ENCODE measurements at places on chromosomes 11 and 22.

DNA sequence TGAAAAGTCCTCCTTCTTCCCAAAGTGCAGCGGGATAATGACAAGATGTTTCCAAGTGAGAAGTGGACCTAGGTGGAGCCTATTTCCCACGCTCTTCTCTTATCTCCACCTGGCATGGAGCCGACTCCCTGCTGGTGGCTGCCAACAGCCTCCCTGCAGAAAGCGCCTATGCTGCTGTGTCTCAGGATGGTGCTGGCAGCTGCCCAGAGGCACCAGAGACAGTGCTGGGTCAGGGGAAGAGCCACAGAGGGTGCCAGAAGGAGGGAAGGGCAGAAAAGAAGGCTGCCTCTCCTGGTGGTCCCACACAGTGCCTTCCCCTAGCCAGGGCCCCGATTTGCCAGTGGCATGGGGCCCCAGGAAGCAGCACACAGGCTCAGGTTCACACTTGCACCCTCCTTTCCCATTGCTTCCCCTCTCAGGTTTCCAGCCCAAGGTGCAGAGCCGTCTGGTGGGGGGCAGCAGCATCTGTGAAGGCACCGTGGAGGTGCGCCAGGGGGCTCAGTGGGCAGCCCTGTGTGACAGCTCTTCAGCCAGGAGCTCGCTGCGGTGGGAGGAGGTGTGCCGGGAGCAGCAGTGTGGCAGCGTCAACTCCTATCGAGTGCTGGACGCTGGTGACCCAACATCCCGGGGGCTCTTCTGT is 19.0 kb downstream of the CD5 start:
- no peak for DNase-seq

- DNase-seq = no peak
These were observed 11.9 kb upstream of the CLMP start for GRCh38 chr11:123206791-123207434.

DNA sequence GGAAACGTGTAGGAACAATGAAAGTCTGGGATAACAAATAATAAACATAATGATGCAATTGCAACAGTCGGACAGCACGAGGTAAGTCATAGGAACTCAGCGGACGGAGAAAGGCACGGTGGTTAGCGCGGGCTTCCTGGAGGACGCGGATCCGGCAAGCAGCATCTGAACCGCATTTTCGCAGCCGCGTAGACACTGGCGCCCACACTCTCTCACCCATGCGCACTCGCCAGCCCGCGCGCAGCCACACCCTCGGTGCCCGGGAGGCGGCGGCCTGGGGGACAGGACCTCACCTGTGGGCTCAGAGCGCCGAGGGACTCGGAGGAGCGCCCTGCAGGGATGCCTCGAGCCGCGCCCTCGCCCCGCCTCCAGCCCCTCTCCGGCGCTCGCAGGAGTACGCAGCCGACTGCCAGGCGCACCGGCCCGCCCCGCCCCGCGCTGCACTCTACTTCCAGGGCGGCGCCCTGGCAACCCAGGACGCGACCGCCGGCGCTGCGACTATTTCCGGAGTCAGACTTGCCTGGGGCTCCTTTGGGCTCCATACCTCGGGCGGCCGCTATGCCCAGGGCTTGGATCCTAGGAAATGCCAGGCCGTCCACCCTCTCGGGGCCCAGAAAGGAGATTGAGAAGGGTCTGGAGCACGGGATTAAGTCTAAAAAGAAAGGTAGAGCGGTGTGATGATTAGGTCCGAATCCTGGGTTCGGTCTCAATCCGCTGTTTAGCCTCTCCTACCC is at the start of gene TTLL1:
Gene TTLL1, minus strand, starts transcription at position 408 of the 734 bp plus-strand sequence. CDS start 13,805 bp downstream, outside the sequence.
- peak; percentile 85 for DNase-seq

- DNase-seq = no peak
These were observed 1557.8 kb upstream of the RAG2 start for GRCh38 chr11:38155856-38156255.

- DNase-seq = no peak
These were observed 31.1 kb downstream of the OR6Q1 start for GRCh38 chr11:58061813-58062212.

DNA sequence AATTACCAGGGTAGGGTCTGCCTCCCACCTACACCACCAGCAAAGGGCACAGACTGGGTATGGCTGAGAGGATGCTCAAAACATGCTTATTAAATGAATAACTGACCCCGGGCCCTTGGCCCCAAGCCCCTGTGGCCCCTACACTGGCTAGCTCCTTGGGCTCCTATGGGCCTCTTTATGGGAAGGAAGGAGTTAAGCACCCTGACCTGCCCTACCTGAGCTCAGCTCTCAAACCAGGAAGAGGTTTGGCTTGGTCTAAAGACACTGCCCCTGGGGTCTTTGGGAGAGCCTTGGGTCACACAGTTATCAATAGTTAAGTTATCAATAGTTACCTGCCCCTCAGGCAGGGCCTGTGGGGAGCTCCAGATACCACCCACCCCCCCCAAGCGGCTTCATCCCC is 1.2 kb downstream of the USH1C start:
- DNase-seq = no peak

DNA sequence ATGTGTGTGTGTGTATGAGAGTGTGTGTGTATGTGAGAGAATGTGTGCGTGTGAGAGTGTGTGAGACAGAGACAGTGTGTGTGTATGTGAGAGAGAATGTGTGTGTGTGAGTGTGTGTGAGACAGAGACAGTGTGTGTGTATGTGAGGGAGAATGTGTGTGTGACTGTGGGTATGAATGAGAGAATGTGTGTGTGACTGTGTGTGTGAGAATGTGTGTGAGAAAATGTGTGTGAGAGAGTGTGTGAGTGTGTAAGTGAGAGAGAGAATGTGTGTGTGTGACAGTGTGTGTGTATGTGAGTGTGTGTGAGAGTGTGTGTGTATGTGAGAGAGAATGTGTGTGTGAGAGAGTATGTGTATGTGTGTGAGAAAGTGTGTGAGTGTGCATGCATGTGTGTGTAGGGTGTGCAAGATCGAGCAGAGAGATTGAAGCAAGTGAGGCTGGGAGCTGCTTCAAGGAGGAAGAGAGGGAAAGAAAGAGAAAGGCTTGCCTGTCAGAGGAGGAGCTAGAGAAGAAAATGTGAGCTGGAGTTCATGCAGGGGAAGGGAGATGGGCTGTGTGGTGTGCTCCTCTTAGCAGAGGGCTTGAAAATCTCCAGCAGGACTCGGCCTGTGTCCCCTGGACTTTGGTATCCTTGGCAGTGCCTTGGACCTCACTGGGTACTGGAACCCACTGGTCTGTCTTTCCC is 27.7 kb upstream of the TP53I11 start:
- no peak for DNase-seq

- no peak for DNase-seq
These were observed 1.6 kb downstream of the SPON1 start for GRCh38 chr11:13963949-13964770.

DNA sequence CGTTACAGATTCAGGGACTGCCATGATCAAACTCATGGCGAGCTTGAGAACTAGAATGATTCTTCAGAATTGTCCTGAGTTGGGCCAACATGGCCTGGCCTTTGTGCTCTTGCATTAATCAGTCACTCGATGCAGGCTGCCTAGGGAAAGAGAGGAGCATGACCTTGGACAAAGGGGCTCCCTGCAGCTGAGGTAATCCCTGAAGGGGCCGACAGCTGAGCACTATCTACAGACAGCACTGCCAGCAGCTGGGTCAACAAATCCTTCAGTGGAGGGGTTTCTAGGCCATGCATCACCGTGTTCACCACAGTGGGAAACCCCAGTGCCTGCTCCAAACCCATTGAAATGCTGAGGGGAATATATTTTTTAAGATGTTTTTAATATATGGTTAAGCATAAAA is 159.5 kb upstream of the POU2AF2 start:
- no peak for DNase-seq

GRCh38 chr11:72058416-72059034 is 21.8 kb downstream of the NUMA1 start:
- no peak for DNase-seq

DNA sequence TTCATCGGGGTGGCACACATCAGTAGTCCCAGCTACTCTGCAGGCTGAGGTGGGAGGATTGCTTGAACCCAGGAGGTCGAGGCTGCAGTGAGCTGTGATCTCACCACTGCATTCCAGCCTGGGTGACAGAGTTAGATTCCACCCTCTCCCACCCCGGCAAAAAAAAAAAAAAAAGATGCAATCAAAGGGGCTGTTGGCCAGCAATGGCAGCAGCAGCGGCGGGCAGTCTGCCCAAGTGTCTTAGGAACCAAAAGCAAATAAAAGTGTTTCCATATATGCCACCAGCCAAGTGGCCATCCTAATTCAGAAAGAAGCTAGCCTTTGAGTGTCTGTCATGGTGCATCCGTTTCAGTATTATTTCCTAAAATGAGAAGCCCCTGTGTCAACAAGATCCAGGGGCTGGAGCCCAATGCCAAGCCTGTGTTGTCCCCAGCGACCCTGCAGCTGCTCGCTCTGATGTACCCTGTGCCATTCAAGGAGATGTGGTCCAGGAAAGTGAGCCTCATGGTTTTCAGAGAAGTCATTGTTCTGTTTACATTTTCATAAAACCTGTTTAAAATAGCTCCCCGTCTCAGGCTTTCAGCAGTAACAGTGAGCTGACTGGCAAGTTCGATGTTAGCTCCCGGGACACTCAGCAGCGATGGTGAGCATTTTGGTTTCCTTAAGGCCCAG is 12.5 kb downstream of the CDPF1 start:
- DNase-seq = no peak

DNA sequence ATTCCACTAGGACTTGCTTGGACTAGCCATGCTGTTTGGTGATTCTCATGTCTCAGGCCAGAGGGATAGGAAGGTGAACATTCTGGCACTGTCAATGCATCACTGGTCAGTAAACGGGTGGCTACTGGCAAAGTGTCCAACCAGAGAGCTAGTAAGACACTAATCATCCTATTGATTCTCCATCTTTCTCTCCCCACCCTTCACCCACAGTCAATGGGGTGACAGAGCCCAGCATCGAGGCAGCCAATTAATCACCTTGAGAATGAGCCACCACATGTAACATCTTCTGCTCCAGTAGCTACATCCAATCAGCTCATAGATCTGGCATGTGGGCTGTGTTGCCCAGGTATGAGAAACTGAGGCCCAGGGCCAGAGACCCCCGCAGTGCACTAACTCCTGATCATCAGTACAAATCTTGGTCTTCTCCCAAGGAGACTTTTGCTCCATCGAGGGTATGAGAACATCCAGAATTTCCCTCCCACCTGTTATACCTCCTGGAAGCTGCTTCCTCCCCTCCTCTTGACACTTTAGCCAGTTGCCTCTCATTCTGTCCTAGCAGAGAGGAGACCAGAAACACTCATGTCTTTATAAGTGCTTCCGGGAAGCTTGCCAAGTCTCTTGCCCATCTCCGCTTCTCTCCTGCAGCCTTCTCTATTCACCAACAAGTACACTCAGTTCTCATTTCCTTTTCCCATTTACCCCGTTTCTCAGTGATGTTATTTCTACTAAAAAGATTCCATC is 17.0 kb downstream of the HTR3A start:
- no peak for DNase-seq

DNA sequence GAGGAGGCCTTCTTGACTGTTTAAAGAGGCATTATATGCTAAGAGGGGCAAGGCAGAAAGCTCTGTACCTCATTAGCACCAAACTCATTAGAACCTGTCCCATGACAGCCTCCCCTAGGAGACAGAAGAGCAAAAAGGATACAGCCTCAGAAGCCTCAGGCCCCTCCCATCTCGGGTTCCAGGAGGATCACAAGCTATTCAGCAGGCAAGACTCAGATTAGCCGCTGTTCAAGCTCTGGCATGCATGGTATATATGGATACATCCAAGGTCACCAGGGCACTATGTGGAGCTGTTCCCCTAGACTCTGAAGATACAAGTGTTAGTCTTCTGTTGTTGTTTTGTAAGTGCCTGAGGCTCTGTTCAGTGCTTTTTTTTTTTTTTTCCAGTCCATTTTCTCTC is 32.1 kb downstream of the ATXN10 start:
- no peak for DNase-seq

DNA sequence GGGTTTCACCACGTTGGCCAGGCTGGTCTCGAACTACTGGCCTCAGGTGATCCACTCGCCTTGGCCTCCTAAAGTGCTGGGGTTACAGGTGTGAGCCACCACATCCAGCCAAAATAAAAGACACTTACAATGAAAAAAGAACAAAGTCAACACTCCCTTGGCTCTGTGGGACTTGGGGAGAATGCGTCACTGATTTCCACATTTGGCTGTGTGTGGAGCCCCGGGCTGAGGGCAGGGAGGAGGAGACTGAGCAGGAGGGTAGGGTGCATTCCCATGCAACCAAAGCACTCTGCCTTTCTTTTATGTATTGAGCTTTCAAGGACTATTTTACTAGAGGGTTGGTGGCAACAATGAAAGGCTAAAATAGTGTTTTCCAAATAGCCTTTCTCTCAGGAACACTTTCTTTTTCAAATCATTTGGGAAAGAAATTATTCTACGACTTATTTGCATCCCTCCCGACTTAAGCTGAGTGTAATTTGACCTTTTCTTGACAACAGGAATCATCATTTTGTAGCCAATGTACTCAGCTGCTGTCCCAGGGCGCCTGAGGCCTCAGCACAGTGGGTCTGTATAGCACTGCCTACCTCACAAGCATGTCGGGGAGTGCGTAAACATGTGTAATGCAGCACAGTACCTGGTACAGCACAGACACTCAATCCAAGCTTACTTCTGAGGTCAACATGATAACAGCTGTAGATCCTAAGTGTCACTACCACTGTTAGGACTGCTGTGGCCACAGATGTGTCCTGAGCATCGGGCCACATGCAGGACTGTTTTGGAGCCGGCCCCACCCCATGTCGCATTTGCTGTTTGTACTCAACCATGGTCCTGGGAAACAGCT is 10.1 kb upstream of the SERPIND1 start:
- no peak for DNase-seq

DNA sequence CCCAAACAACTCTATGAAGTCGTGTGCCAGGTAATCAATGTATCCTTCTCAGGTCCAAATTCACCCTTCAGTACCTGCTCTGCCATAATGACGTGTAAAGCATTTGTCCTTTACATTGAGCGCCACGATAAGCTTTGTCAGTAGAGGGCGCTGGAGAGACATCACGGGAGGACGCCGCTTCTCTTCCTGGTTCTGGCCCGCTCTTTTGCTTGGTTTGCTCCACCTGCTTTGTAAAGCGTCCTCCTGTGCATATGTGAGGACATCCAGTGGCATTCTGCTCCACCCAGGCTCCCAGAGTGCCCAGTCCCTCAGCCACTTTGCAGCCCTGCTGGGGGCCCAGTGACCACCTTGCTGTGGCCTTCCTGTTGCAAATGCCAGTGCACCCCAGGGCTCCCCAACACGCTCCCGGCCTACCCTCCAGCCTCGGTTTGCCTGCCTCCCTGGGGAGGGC is 61.1 kb downstream of the WT1 start:
- DNase-seq = no peak

DNA sequence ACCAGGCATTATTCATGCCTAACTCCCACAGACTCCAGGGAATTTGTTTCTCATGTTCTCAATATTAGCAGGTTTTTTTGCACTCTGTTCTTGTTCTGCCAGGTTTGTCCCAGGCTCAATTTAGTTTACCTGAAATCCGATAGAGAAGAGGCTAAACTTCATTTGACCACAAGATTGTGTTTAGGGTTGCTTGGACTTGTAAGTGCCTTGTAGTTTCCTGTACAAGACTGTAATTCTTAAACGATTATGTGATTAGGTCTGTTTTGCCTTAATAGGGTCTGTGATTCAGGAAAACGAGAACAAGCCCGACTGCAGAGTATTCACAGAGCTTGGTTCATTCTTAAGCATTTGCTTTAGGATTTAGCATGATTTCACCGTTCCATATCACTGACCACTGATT is 1.8 kb downstream of the PRSS23 start:
- DNase-seq = no peak

- no peak for DNase-seq
These were observed 14.2 kb upstream of the FAM83F start for GRCh38 chr22:39980596-39980995.

GRCh38 chr11:6476571-6476970 is 2.8 kb upstream of the TRIM3 start:
- no peak for DNase-seq
